ENCODE measurements at places on chromosomes 7 and 10.

- no peak for DNase-seq
Observed at GRCh38 chr10:683448-684071, 5.9 kb downstream of the DIP2C start.

GRCh38 chr10:78000956-78001472 is 28.3 kb downstream of the POLR3A start:
- no peak for DNase-seq

GRCh38 chr7:22433710-22434460 is 66.1 kb downstream of the STEAP1B start:
- DNase-seq, result no peak

- DNase-seq, result no peak
Observed at GRCh38 chr7:122709930-122710646, 7.4 kb upstream of the RNF148 start.

- no peak for DNase-seq
Observed at GRCh38 chr10:21280971-21281572, 244.4 kb downstream of the SKIDA1 start.
